ENCODE measurements at places on chromosomes 12 and 14.

- DNase-seq = no peak
Observed at GRCh38 chr12:67691220-67691619, 42.7 kb downstream of the DYRK2 start.

DNA sequence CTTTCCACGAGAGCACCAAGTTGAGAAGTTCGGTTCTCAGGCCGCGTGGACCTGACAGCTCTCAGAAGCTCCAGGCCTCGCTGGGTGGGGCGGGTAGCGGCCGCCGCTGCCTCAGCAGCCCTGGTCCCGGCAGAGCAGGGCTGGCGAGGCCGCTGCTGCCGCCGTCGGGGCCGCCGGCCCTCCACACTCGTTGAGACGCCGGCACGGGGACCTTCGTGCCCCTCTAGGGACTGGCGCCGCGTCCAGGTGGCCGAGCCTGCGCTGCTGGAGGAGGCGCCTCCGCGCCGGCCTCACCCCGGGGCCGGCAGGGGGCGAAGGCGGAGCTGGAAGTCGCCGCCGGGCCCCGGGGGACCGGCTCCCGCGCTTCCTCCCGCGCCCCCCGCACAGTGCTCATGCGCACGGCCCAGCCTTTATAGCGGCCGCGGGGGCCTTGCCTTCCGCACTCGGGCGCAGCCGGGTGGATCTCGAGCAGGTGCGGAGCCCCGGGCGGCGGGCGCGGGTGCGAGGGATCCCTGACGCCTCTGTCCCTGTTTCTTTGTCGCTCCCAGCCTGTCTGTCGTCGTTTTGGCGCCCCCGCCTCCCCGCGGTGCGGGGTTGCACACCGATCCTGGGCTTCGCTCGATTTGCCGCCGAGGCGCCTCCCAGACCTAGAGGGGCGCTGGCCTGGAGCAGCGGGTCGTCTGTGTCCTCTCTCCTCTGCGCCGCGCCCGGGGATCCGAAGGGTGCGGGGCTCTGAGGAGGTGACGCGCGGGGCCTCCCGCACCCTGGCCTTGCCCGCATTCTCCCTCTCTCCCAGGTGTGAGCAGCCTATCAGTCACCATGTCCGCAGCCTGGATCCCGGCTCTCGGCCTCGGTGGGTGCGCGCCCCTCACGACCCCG is at the start of gene COCH:
Gene COCH, plus strand, starts transcription at position 440 of the 879 bp plus-strand sequence. Its CDS starts 380 bp downstream, at position 820.
- DNase-seq = no peak

DNA sequence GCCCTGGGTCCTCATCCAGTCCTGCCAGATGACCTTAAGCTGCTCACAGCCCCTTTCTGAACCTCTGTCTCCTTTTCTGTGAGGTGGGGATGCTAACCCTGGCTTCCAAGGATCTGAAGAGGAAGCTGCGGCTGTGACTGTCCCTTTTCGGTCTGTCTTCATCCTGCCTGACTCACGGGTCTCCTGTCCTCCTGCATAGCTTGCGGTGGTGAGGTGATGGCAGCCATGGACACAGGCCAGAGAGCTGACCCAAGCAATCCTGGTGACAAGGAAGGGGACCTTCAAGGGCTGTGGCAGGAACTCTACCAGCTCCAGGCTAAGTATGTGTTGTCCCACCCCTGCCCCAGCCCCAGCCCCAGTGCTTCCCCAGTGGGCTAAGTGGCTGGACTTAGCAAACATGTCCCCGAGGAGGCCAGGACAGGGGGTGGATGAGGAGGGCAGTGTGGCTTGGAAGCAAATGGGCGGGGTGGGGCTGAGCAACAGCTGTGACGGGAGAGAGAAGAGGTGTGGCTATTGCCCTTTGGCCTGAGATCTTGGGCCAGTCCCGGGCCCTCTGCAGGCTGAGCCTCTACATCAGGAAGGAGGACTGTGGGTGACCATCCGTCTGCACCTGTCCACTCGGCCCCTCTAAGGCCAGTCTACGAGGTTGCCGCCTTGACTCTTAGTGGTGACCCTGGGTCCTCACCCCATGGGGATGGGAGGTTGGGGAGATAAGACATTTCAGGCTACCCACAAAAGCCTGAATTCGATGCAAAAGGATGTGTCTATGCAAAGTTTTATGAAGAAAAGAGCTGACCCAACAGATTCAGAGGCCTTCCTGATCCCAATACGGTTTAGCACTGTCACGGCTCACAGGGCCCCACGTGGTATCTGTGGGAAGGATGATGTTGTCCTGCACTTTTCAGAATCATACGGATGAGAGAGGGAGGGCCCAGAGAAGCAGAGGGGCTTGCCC is 1.1 kb downstream of the CCDC197 start:
- DNase-seq = no peak

DNA sequence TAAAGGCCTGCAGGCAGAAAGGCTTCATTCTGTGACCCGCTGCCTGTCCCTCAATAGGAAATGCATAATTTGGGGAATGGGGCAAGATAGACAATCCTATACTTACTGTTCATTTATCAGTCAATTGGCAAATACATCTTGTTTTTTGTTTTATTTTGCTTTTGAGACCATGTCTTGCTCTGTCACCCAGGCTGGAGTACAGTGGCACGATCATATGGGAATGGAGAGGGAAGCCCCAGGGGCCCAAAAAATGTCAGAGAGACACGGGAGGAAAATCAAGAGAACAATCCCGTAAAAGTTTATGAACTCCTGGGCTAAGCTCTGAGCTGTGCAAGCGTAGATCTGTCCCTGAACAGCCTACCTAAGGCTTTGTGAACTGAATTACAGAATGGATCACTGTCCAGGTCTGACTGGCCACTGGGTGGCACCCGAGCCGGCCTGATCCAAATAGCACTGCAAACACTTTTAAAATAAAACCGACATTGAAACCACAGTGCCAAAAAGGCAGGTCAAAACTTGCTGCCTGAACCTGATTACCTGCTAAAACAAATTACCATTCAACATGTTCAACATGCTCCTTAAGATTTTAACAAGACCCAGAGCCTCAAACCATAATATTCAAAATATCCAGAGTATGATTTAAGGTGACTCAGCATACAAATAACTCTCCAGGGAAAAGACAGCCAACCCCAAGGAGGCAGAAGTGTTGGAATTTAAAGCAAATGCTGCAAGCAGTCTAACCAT is 11.8 kb downstream of the COPS7A start:
- DNase-seq = no peak

DNA sequence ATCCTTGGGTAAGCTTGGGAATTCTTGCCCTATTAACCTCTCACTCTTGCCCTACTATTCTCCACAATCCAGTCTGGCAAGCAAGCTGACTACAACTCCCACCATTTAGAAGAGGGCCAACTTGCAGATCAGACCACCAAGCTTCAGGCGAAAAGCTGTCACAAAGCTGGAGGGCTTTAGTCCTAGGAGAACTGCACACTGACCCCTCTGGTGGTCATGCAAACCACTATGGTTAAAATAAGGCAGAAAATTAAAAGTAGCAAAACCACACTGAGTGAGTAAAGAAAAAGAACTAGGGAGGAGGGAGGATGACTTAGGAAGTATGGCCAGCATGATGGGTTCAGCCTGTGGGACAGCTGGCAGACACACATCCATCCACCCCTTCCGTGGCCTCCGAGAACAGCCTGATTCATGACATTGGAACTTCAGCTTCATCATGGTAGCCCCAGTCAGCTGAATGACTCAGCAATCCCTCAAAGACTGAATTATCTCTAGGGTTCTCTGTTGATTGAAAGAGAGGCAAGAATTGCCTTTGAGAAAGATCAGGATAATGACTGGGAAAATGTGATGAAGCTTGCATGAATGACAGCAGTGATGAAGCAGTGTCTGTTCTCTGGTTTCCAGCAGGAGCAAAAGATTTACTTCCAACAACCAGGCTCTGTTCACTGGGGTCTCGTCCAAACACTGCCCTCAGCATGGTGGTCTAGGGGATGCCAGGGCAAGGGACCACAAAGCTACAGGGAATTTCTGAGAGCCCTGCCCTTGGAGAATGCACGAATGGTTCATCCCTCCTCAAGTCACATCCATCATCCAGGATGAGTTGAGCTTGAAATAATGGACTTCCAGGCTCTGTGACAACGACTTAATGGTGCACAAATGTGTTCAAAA is 24.4 kb downstream of the PITPNM2 start:
- DNase-seq = no peak

DNA sequence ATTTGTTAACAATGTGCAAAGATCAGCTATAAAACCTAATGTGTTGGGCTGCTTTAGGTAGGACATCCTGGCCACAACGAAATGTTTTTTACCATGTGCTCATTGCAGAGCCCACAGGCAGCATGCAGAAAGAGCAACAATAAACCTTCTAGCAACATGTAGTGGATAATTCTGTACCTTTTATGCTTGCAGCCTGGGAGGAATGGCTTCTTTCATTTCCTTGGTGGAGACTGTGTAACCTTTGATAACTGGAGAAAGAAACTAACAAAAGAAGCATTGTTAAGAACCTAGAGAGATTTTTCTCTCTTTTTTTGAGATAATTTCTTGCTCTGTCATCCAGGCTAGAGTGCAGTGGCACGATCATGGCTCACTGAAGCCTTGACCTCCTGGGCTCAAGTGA is 225.5 kb upstream of the PRICKLE1 start:
- DNase-seq = no peak

- DNase-seq = no peak
Observed at GRCh38 chr12:32120419-32120818, 13.8 kb downstream of the BICD1 start.

- DNase-seq = no peak
Observed at GRCh38 chr12:120689397-120690082, 2.6 kb downstream of the MLEC start.

- no peak for DNase-seq
Observed at GRCh38 chr12:97306147-97306546, 156.5 kb upstream of the RMST start.

GRCh38 chr12:9039397-9039977 is 50.1 kb downstream of the KLRG1 start:
- no peak for DNase-seq

- no peak for DNase-seq
Observed at GRCh38 chr14:63454863-63455622, 88.1 kb downstream of the PPP2R5E start.

DNA sequence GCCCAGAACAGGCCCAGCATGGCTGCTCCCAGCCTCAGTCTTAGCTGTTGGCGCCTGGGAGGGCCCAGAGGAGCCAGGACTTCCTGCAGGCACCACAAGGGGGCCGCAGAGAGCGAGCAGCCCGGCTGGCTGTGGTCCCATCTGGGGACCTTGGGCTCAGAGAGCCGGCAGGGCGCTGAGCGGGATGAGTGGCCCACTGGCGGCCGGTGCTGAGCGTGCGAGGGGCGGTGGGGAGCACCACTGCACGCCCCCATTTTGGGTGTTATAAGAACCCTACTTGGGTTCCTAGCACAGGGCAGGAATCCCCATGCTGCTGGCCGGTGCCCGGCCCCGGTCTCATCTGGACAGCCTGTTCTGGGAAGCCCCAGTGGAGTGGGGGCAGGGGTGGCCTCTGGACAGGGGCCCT is 25.9 kb upstream of the CRIP2 start:
- DNase-seq = peak; percentile 13

DNA sequence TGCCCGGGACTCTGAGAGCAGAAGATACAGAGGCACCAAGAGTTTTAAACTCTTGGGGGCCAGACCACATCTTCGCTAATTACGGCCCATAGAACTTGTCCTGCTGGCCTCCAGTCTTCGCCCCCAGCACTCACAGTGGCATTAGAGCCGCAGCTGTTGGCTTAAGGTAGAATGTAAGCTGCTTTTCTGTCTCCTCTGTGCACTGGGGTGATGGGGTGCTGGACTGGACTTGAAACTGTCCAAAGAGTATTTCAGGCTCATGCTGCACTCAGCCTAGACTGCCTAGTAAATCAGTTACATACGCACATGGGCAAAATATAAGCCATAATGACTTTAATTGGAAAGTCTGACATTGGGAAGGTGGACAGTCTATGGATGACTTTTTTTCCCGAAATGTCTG is 29.0 kb downstream of the YY1 start:
- DNase-seq = no peak

DNA sequence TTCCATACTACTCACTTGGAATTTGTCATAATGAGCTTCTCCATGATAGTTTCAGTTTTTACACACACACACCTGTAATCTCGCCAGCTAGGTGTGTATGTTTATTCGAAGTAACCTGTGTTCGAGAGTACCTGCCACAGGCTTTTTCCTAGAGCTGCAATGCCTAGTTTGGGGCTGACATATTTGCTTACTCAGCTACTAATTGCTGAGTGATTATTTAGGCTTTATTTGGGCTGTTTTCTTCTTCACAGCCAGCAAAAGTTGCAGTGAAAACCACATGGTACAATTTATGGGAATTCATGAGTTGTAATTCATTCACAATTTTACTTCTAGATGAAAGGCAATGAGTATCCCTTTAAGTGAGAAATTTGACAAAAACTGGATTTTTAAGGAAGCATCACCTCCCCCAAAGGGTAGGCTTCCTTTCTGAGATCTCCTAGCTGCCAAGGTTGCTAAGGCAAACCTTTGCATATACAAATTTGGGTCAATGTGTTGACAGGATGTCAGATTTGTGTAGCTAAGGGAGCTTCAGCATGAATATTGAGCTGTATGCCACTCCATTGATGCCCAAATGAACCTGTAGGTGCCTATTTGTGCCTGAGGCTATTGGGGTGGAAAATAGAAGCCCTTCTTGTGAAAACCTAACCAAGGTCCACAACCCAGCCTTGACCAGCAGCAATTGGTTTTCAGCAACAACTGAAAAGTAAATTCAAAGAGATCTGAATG is 108.7 kb upstream of the OTX2 start:
- no peak for DNase-seq

GRCh38 chr12:123227581-123228258 is 5.2 kb downstream of the MPHOSPH9 start:
- no peak for DNase-seq

- no peak for DNase-seq
Observed at GRCh38 chr14:105292826-105293711, 7.7 kb downstream of the BRF1 start.

GRCh38 chr12:105206686-105207374 is 29.1 kb downstream of the APPL2 start:
- DNase-seq = no peak

- DNase-seq = no peak
Observed at GRCh38 chr14:85811340-85811739, 281.4 kb downstream of the FLRT2 start.

DNA sequence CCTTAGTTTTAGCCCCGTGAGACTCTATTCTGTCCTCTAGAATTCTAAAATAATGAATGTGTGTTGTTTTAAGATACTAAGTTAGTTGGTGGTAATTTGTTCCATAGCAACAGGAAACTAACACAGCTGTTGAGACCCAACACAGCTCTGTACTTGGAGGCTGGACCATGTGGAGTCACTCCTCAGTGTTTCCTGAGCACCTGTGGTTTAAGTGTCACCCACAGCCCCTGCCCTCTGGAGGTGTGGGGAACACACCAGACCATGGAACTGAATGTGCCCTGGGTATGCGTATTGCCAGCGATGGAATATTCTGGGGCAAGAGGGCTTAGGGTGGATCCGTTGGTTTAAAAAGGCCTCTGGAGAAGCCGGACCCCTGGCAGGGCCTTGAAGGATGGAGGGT is 16.6 kb upstream of the GPR68 start:
- no peak for DNase-seq

DNA sequence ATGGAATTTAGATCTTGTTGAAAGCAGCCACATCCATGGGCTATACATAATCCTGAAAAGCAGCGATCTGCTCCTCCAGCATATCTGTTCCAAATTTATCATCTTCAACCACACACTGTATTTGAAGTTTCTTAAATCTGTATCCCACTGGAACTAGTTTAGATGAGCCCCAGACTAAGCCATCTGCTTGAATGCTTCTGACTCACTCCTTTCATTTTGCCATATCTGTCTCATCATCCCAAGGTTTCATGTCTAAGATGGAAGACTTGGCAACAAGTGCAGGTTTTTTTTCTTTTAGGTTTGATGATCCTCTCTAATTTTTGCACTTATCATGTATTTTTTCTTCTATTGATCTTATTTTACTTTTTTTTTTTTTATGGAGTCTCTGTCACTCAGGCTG is 54.4 kb upstream of the TMEM263 start:
- DNase-seq = no peak
